ENCODE measurements at places on chromosomes 2 and 18. TPM values are rescaled to one million over a fixed set of nuclear protein-coding genes. Genes with fewer than 3 reads are reported as not detected.

DNA sequence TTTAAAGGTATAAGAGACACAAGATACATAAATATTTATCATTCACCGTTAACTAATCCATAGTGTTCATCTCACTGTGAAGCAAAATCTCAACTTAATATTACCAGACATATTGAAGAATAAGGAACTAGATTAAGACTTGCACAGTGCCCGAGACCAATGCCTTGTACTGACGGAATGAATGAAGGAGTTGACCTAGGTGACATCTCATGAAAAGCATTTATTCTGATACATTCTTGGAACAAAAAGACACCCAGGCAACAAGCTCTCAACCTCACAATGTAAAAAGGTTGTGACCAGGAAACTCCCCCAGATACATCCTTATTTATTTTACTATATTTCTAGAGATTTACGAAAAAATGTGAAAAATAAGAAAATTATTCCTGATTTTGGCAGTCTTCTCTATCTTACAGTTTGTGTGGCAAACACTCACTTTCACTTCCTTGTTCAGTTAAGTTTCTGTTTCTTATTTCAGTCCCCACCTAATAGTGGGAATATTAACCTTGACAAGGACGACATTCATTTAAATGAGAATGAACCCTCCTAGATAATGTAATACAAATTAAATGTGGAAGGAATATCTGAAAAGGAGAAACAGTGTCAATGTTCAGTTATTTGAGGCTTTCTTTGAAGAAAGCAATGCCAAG is 28.4 kb downstream of the M1AP start:
- no peak for DNase-seq

- DNase-seq, result no peak
These were observed 98.1 kb downstream of the SP3 start for GRCh38 chr2:173866874-173867618.

The FAM161A gene
- total RNA-seq, result 15.3 TPM

DNA sequence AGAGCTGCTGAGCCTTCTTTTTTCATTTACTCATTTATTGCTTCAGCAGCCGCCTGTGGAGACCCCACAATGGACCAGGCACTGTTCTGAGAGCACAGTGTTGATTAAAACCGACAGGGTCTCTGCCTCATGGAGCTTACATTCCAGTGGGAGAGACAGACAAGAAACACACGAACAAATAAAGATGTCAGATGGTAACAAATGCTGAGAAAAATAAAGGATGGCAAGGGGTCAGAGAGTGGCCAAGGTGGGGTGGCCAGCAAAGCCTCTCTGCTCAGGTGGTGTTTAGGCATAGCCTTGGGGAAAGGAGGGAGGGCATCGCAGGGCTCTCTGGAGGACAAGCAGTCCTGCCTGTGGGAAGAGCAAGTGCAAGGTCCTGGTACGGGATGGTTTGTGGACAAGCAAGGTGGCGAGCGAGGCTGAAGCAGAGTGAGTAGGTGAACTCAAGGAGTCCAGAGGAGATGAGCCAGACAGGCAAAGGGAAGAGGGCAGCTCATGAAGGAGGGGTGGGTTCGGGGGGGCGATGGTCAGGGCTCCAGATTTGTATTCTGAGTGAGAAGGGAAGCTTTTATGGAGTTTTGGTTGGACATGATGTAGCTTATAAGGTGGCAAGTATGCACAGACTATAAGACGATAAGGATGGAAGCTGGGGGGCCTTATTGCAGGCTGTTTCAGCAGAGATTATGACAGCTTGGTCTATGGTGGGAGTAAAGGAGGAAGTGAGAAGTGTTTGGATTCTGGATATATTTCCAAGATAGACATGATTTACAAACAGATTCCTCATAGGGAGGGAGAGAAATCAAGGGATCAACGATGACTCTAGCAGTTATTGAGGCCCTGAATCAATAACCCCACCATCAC is 8.8 kb upstream of the ITGB6 start:
- no peak for DNase-seq

DNA sequence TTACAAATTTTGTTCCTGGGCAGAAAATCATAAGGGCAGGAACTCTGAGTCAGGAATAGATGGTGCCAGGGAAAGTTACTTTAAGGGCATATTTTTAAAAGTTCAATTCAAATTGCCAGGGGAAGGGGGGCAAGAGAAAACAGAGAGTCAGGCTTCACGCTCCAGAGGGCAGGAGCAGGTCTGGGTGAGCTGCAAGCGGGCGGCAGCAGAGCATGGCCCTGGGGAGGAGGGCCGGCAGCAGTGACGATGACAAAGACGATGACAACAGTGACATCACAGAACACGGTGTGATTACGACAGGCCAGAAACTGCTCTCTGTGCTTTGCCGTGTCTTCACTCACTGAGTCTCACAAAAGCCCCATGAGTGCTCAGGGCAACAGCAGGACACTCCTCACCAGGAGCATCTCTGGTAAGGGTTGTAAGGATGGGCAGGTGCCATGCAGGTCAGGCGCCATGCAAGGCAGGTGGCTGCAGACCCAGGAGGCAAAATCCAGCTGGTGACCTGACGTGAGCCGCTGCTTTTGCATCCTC is 23.3 kb downstream of the CHST10 start:
- no peak for DNase-seq

GRCh38 chr2:214593727-214594126 is 182.9 kb downstream of the VWC2L start:
- DNase-seq, result no peak

GRCh38 chr2:73256618-73256922 is 22.5 kb downstream of the CCT7 start:
- no peak for DNase-seq

GRCh38 chr2:146414456-146414855 is 1430.4 kb upstream of the ACVR2A start:
- DNase-seq, result no peak

The PAX3 gene
- 3.3 TPM for total RNA-seq

GRCh38 chr2:287911-288757 is at the start of gene ALKAL2:
TSS of gene ALKAL2 (minus strand) at chr2:288091. CDS start at chr2:287835, 256 bp downstream.
- no peak for DNase-seq

The ST6GAL2 gene
- total RNA-seq, result 53.2 TPM

The ERBB4 gene
- 3.2 TPM for total RNA-seq

The CD302 gene
- 51.8 TPM for total RNA-seq

GRCh38 chr2:28991021-28991420 is 9.9 kb downstream of the TOGARAM2 start:
- DNase-seq, result no peak

The CERKL gene
- not detected for total RNA-seq

DNA sequence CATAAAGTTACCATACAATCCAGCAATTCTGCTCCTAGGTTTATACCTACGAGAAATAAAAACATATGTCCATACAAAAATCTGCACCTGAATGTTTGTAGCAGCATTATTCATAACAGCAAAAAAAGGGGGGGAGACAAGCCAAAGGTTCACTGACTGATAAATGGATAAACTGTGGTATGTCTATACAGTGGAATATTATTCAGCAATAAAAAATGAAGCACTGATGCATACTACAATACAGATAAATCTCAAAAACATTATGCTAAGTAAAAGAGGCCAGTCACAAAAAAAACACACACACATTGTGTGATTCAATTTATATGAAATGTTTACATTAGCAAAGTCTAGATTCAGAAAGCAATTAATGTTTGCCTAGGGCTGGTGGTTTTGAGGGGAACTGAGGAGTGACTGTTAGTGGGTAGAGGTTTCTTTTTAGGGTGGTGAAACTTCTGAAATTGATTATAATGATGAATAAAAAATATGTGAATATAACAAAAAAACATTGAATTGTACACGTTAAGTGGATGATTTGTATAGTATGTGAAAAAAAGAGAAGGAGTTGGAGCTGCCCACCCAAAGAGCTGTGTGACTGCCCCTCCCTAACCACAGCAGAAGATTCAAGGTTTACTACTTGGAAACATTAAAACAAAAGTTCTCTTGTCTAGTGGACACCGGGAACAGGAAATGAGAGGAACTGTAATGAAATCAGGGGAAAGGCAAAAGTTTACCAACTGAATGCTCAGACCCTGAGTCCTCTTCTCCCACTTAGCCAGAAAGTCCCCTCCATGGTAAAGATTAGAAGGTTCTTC is 13.4 kb downstream of the COLEC12 start:
- no peak for DNase-seq

The MEP1B gene
- total RNA-seq, result 0.11 TPM

- no peak for DNase-seq
These were observed 81.9 kb upstream of the ZNF397 start for GRCh38 chr18:35158728-35159450.

The SLC9A4 gene
- total RNA-seq, result 2.9 TPM

DNA sequence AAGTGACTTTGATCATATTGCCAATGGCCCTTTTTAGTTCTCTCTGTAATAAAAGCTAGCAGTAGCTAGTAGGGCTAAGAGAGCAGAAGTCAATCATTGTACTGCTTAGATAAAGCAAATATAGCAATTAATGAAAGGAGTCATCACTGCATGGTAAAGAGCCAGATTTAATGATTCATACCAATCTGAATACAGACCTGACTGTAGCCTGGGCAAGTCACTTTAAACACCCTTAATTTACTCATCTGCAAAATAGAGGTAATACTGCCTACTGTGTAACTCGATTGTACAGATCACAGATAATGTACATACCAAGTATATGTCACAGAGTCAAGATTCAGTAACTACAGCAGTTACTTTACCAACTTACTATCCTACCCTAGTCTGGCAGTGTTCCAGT is 63.6 kb downstream of the ASXL2 start:
- no peak for DNase-seq

GRCh38 chr2:197873293-197873701 is 68.9 kb downstream of the PLCL1 start:
- DNase-seq, result no peak

The RAB17 gene
- total RNA-seq, result 1.7 TPM

The NCKAP1 gene
- total RNA-seq, result 297 TPM

DNA sequence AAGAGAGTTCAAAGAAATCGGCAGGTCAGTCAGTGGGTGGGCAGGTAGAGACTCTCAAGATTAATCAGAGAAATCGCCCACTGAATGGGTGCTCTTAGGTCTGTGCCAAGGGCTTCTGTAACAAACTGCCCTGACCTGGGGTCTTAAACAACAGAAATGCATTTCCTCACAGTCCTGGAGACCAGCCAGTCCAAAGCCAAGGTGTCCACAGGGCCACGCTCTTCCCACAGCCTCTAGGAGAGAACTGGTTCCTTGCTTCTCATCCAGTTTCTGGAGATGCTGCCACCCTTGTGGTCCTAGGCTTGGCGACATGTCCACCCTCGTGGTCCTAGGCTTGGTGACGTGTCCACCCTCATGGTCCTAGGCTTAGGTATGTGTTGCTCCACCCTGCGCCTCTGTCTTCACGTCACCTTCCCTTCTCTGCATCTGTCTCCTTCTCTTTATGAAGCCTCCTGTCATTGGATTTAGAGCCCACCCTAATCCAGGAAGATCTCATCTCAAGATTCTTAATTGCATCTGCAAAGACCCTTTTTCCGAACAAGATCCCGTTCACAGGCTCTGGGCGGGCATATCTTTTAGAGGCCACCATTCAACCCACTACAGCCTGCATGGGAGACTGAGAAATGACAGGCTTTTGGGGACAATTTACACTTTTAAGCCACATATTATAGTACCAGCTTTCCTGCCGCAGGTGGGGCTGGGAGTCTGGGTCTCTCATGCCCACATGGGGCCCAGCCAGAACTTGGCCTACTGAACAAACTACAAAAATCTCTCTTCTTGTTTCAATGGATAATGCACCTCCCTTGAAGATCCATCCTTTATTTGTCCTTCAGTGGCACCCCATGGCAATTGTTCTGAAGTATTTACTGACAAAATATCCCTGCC is 161.3 kb downstream of the ASB1 start:
- no peak for DNase-seq

The IL36B gene
- total RNA-seq, result not detected

The COLEC11 gene
- total RNA-seq, result 2.9 TPM

DNA sequence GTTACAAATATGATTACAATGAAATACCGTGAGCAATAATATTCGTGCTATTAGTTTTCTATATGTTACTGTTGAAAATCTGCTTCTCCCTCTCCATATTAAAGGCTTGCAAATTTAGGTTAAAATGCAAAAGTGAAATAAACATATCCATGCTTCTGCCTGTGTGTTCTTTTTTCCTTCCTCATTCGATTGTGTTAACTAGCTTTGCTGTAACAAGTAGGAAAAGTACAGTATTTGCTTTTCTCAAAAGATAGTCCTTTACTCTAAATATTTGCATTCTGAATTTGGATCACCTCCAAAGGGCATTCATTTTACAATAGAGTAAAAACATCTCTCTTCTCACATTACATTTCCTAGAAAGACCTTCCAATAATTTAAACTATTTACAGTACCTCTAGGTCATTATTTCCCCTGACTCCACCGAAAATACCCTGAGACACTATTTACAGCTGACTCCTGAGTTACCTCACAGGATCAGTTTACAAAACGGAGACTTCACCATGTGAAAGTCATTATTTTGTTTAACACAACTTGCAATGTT is 835.0 kb upstream of the FANCL start:
- DNase-seq, result no peak

GRCh38 chr2:30265052-30266015 is 34.0 kb downstream of the LBH start:
- no peak for DNase-seq

GRCh38 chr2:3105814-3106569 is 271.6 kb downstream of the EIPR1 start:
- DNase-seq, result no peak
